ENCODE measurements at places on chromosomes 4 and X.

- peak; percentile 27 for DNase-seq
Measured at GRCh38 chr4:113141901-113142346, 92.5 kb downstream of the ANK2 start.

DNA sequence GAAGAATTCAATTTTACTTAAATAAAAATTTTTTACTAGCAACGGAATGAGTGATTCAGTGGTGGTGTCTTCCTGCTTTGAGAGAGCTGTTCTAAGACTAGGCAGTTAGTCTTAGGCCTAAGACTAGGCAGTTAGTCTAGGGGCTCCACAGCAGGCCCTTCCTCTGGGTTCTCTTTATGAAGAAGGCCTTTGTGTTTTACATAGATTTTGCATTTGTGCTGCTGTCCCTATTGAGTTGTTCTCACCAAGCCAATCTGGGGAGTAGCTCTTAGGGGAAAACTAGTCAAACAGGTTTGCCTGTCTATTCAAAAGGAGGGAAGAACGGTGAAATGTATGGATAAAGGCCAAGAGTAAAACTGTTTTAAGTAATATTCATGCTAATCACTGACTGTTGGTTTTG lies 7.6 kb downstream of the UGT8 start:
- DNase-seq: peak; percentile 36

DNA sequence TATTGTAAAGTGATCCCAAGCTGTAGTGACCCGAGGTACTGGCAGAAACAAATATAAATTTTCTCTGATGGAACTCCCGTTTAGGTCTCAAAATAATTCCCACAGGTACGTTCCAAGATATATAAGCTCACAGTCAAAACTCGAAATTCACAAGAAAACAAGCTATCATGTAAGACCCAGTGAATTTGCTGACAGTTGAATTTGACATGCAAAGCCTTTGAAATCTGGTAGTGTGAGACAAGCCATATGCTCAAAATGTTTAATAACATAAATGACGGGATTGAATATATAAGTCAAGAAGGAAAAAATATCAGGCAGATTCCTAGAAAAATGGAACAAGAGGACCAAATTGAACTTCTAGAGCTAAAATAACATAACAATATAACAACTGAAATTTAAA lies 252.8 kb downstream of the TMA16 start:
- no peak for DNase-seq

- no peak for DNase-seq
Measured at GRCh38 chr4:153383131-153383530, 38.6 kb downstream of the MND1 start.

GRCh38 chr4:113444386-113444785 lies 317.2 kb downstream of the CAMK2D start:
- DNase-seq: no peak

DNA sequence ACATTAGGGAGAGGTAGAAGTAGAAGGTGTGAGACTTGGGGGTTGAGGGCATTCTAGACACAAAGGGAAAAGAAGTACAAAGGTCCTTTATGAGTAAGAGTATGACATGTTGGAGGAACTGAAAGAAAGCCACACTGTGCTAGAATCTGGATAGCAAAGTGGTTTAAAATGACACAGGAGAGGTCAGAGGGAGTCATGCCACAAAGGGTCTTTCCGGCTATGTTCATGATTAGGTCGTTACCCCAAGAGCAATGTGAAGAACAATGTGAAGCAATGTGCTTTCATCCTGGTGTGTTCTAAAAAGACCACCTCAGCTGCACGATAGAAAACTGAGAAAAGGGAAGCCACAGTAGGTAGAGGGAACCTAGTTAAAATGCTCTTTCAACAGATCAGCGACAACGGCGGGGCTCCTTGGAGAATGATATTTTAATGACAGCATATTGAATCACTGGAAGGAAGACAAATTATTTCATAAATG lies 29.2 kb downstream of the SMIM14 start:
- no peak for DNase-seq

DNA sequence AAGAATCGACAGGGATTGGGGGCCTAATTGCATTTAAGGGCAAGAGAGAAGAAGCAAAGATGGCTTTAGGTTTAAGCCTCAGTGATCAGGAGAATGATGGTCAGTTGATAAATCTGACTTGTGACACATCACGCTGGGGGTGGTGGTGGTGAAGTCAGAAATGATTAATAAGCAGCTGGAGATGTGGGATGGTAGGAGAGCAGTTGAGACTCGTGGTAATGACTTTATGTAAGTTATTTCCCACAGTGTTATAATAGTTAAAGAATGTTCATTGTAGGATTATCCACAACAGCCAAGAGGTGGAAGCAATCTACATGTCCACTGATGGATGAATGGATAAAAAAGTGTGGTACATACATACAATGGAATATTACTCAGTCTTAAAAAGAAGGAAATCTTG lies 178.9 kb upstream of the GPC4 start:
- DNase-seq: no peak

Data from Calu3 (cell line).